ENCODE measurements at places on chromosomes 6 and 20.

- peak; percentile 25 for DNase-seq
Observed at GRCh38 chr6:105452924-105453756, 50.3 kb upstream of the PREP start.

DNA sequence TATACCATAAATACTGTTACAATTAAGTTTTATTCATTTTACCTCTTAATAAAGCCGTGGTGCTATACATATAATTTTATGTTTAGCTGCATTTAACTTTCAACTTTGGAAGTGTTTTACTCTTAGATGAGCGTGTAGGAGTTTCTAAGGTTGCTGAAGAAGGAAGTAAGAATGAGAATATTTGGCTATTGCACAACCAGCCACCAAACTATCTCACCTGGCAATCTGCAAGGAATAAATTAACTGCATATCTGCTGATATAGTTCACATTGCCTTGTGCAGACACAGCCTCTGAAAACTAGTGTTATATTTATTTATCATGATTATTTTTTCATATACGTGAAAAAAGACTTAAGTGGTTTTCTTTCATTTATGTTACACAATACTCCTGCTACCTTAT lies 230.4 kb downstream of the PLCB1 start:
- no peak for DNase-seq

- DNase-seq = no peak
Observed at GRCh38 chr6:129162605-129163004, 279.7 kb downstream of the LAMA2 start.

- no peak for DNase-seq
Observed at GRCh38 chr6:157019733-157020132, 242.6 kb downstream of the ARID1B start.

GRCh38 chr20:57530327-57530981 lies 5.5 kb upstream of the CTCFL start:
- no peak for DNase-seq

GRCh38 chr6:4176907-4177306 lies 41.5 kb upstream of the ECI2 start:
- no peak for DNase-seq
